ENCODE measurements at places on chromosomes 3 and 15. TPM values are rescaled to one million over a fixed set of nuclear protein-coding genes. Genes with fewer than 3 reads are reported as not detected.

MYEF2 gene
- total RNA-seq: 44.0 TPM

DNA sequence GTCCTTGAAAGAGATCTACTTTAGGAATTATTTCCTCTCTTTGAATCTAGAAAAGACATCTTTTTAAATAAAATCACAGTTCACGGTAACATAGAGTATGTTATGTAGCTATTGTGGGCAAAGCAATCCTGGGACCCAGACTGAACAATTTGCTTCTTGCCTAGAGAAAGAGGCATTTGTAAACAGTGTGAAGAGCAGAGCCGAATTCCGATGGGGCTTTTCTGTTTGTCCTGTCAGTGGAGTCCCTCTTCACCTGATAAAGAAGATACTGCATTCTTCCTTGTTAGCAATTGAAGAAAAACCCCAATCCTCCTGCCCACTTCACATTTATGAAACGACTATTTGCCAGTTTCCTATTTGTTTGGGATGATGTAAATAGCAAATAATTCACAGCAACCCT lies 462.9 kb downstream of the WDR72 start:
- no peaks in the 10 kb centered on the region for H3K27me3 ChIP-seq
- H3K4me3 ChIP-seq: no peak overlapping the region
- H3K4me1 ChIP-seq: no peaks in the 10 kb centered on the region

- H3K4me3 ChIP-seq: peak overlapping the region; percentile 80
- DNase-seq: no peak
- H3K27ac ChIP-seq: peak overlapping the region; percentile 31
- no peaks in the 10 kb centered on the region for H3K27me3 ChIP-seq
Measured at GRCh38 chr15:70099967-70100473, 2.3 kb upstream of the TLE3 start.

- no peaks in the 10 kb centered on the region for H3K27me3 ChIP-seq
- no peaks in the 10 kb centered on the region for H3K4me1 ChIP-seq
- no peak overlapping the region for H3K4me3 ChIP-seq
- H3K36me3 ChIP-seq: no peaks in the 10 kb centered on the region
Measured at GRCh38 chr3:120139140-120139539, 44.9 kb upstream of the GSK3B start.

DNA sequence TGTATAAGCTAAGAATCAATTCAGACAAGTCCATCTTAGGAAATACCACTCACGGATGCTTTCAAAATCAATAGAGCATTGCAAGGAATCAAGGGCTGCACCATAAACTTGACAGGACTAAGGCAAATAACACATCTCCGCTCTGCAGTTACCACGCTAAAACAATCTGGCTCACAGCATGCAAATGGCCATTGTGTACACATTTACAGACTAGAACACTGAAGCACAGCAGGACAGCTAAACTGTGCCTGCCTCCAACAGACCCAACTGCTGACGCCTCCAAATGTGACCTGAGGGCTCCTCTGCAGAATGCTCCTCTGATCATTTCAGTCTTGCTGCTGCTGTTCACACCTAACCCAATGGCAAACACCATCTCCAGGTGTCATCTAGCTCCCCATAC lies 104.3 kb downstream of the MEX3B start:
- H3K4me1 ChIP-seq: no peaks in the 10 kb centered on the region
- H3K36me3 ChIP-seq: no peaks in the 10 kb centered on the region
- H3K27me3 ChIP-seq: no peaks in the 10 kb centered on the region

DNA sequence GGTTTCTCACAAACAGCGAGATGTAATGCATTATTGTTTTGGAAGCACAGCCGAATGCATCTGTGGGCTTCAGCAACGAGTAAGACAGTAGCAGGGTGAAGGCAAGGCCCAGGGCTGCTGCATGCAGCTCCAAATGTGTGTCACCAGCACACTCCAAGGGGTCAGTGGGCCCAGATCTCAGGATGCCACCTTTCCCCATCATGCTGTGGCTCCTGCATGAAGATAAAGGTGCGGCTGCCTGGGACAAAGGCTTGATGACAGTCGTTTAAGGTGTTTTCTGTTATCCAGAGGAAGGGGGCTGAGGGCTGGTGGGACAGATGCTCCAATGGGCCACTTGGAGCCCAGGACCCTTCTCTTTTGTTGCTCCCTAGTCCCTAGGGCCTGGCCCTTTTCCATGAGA lies 13.2 kb downstream of the C3orf22 start:
- DNase-seq: peak; percentile 12
- peaks cover 13% of the 10 kb centered on the region for H3K27me3 ChIP-seq
- H3K36me3 ChIP-seq: no peaks in the 10 kb centered on the region

All from upper lobe of left lung (tissue), 6 donors.